ENCODE measurements at places on chromosomes 11 and 22.

DNA sequence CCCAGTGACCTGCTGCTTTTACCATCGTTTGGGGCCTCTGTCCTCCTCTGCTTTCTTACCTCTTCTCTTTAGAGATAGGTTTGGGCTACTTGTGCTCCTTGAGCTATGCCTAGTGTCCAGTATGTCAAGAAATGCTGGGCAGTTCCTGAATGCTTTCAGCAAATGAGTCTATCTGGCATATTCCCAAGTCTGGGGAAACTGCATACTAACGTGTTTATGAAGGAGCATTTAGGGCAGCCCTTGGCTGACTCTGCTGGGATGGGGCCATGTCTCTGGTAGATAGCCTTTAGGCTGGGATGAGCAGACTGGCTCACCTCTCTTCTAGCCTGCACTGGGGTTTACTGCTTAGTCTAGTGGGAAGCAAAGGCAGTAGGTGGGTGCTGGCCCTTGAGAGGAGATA lies 43.7 kb upstream of the SUSD2 start:
- DNase-seq, result no peak

GRCh38 chr11:118088531-118088930 lies 1.8 kb upstream of the SMIM35 start:
- no peak for DNase-seq

GRCh38 chr11:66542362-66542761 lies 3.5 kb downstream of the ZDHHC24 start:
- DNase-seq, result no peak

- no peak for DNase-seq
These were observed 2.3 kb downstream of the AP5B1 start for GRCh38 chr11:65778431-65778900.

DNA sequence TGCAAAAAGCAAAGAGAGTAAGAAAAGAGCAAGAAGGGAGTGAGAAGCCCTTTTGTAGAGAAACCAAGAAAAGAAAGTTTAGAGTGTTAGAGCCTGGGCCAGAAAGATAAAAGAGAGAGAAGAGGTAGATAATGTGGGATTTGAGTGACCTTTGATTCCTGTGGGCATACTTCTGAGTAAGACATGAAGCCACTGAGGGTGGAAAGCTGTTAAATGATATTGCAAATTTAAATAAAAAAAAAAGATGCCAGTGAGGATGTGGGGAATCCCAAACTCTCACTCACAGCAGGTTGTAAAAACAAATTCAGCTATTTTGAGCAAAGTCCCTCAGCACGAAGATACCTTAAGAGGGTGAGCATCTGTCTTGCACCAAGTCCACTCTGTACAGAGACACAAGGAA lies 59.4 kb upstream of the TOP3B start:
- DNase-seq, result no peak

DNA sequence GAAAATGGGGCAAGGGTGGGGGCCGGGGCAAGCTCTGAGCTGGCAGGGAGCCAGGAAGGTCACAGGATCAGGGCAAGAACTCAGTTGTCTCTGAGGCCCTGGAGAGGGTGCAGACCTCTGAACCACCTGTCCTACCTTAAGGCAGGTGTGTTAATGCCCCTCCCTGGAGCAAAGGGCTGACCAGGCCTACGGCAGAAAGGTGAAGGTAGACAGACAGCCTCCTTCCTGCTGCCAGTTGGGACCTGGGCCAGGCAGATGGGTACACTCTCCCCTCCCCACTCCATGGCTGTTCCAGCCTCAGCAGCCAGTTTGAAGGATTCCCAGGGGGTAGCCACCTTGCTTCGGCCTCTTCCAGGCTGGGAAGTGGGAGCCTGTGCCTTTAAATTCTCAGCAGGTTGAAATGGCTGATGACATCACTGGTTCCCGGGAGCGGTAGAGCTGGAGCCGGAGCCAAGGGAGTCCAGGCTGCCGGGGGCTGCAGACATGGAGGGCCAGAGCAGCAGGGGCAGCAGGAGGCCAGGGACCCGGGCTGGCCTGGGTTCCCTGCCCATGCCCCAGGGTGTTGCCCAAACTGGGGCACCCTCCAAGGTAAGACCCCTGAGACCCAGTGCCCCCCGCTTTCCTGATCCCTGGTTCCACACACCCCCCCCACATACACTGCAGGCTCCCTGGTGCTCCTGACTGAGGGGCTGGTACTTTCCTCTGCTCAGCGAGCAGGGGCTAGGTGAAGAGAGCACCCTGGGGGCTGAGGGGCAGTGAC lies at the start of gene INPP5J:
Gene INPP5J (plus strand): TSS at position 435 of the 760 bp plus-strand sequence. CDS start 49 bp downstream, at position 484.
- no peak for DNase-seq

DNA sequence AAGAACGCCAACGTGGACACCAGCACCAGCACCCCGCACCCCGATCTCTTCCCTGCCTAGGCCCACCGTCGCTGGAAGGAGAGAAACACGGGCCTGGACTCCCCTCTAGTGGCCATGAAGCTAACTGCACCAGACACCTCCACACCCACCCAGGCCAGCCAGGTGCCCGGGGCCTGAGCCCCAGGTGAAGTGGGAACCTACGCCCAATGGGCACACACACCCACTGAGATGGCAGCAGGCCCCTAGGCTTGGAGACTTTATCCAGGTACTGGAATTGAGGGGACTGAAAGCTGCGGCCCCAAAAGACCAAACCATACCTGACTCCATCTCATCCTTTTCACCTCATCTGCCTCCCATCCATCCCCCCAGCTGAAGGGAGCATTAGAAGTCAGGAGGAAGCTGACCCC lies 81.0 kb downstream of the BUD13 start:
- DNase-seq, result peak; percentile 57

DNA sequence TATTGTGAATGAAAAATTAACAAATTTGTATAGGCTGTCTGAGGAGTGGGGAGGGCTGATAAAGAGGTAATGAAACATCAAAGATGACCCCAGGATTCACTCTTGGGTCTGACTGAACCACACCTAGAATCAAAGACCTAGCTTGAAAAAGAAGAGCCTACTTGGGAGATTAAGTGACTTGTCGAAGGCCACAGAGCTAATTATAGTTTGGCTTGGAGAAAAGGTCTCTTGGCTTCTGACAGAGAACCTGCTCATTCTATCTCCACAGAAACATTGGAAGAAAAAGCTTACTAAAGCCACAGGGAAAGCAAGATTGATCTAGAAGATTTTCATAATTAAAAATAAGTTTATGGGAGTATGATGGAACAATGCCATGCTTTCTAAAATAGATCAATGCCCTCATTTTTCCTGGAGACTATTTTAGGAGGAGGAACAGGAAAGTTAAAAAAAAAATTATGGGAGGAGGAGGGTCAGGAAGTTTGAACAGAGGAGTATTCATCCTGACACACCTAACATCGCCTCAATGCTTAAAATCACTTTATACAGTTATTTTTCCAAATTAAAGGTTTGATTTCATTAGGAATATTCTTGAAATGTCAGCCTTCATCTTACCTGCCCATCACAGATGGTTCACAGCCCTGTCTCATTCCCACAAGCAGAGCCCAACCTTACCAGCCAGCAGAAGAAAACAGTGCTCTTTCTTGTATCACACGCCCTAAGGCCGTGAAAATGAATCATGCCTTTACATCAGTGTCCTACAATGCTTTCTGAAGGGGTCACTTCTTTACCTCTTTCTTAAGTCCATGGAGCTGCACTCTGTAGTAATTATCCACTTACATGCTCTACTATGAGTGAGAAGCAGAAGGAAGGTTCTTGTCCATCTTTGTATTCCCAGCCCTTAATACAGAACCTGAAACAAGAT lies 231.1 kb upstream of the MPPED2 start:
- no peak for DNase-seq

- DNase-seq, result no peak
These were observed 86.7 kb upstream of the PRODH start for GRCh38 chr22:19022755-19023154.

DNA sequence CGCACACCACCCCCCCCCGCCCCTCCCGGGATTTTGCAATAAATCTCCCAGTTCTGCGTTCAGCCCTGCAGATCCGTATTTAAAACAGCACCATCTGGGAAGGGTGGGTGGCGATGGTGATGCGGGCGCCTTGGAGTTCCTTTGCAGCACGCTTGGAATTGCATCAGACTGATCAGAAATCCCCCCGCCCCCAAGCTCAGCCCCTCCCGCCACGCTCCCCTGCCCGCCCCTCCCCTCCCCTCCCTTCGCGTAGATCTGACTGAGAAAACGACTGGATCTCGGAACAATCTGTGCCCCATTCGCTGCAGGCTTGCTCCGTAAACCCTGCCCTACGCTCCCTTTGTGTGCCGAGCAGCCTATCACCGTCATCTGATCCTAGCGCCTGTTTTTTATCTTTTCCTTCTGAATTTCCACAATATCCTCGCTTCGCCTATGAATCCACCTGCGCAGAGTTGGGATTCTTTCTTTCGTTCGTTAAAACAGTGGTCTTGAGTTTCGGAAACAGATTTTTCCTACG lies 18.1 kb upstream of the BDNF start:
- no peak for DNase-seq

DNA sequence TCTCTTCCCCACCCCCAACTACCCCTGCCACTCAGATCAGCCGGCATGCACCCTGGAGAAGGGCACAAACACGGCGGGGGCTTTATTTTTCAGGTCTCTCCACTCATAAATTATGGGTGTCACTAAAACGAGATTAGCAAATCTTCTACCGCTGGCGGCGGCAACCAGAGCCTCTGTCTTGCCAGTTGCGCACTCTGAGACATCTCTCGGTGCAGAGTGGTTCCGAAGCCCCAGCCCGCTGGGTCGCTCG lies 125.3 kb upstream of the C11orf58 start:
- DNase-seq, result no peak

- no peak for DNase-seq
These were observed 129.4 kb downstream of the ARHGAP20 start for GRCh38 chr11:110582728-110583432.

- no peak for DNase-seq
These were observed 10.3 kb upstream of the FIBIN start for GRCh38 chr11:26983645-26984044.

GRCh38 chr11:969651-970205 lies 44.1 kb downstream of the AP2A2 start:
- no peak for DNase-seq

DNA sequence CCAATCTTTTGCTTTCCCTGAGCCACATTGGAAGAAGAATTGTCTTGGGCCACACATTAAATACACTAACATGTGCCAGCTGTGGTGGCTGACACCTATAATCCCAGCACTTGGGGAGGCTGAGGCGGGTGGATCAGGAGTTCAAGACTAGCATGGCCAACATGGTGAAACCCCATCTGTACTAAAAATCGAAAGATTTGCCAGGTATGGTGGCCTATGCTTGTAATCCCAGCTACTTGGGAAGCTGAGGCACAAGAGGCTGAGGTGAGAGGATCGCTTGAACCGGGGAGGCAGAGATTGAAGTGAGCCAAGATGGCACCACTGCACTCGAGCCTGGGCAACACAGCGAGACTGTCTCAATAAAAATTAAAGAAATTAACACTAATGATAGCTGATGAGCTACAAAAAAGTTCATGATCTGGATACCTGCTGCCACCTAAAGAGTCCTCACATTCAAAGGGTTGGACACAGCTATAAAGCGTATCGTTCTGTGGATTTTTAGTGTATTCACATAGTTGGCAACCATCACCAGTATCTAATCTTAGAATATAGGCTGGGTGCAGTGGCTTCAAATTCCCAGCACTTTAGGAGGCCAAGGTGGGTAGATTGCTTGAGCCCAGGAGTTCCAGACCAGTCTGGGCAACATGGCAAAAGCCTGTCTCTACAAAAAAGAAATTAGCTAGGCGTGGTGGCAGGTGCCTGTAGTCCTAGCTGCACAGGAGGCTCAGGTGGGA lies 3.4 kb upstream of the LDHC start:
- no peak for DNase-seq

- no peak for DNase-seq
These were observed 859.5 kb upstream of the CCDC90B start for GRCh38 chr11:84145616-84146185.

- DNase-seq, result peak; percentile 59
These were observed 13.7 kb downstream of the NFRKB start for GRCh38 chr11:129881570-129882170.

DNA sequence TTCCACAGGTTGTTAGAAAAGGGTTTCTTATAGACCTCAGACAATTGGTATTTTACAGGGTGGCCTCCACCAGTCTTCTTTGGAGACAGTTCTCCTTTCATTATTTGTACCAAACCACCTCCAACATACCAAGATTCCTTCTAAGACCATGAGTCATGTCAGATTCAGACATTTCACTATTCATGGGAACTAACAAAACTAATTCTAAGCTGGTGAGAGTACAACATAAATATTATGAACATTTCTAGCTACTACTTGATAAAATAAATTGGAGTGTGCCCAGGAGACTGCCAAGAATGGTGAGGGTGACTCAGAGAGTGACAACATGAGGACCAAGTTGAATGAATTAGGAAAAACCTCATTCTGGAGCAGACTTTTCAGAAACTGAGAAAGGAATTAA lies 494.6 kb upstream of the LRRC4C start:
- DNase-seq, result no peak

GRCh38 chr11:5605849-5606248 lies 9.4 kb downstream of the TRIM6 start:
- DNase-seq, result no peak

- DNase-seq, result no peak
These were observed 32.8 kb downstream of the KCNQ1OT1 start for GRCh38 chr11:2666828-2667570.

GRCh38 chr11:115256397-115257197 lies 247.6 kb downstream of the CADM1 start:
- no peak for DNase-seq

- DNase-seq, result no peak
These were observed 65.5 kb downstream of the EMSY start for GRCh38 chr11:76510060-76511047.

GRCh38 chr11:37280200-37280599 lies 682.2 kb upstream of the RAG2 start:
- DNase-seq, result no peak

DNA sequence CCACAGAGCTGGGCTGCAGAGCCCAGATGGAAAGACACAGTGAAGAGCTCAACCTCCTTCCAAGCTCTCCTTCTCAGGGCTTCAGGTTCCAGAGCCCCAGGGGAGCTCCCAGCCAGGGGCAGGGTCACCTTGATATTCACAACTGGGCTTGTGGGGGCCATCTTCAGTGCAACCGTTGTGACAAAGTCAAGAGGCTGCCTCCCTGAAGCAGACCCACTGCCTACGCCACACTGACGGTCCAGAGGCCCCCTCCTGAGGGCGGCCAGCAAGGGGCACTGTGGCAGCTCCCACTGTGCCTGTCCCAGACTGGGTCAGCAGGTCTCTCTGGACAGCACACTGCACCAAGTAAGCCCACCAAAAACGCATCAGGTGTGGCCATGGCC lies 84.1 kb downstream of the DGCR2 start:
- DNase-seq, result no peak

DNA sequence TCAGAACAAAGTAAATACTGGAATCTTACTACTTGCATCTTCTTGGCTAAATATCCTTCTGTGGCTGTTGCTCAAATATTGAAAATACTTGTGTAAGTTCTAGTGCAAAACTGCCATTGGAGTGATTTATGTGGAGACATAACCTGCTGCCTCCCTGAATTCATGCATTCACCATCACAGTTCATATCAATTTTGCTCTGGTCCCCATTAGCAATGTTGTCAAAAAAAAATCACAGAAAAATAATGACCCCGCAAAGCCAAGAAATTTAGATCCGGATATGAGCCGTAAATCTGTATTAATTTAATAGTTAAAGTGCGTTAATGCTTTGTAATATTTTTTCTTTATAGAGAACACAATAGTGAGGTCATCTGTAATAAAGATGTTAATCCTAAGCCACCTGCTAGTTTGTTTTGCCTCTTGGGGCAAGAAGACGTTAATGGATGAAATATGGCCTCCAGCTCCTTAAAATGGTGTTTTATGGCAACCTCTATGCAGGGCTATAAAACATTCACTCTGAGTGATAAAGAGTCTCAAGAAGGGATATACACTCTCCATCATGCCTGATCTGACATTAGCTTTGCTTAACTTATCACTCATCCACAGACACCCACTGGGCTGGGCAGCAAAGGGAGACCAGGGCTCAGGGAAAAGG lies 255.9 kb downstream of the INSC start:
- DNase-seq, result no peak

GRCh38 chr11:111456859-111457730 lies 55.1 kb downstream of the BTG4 start:
- no peak for DNase-seq

All from activated CD4-positive, alpha-beta T cell treated with anti-CD3 and anti-CD28 coated beads, Interleukin-2, amount 10 ng/mL, durations not matched to agents 7 days and 5 days (primary cell).